ENCODE measurements at places on chromosomes 11 and 22.

- no peak for DNase-seq
These were observed 1329.3 kb downstream of the TBC1D22A start for GRCh38 chr22:48091656-48092223.

GRCh38 chr11:69378303-69379141, 84.6 kb downstream of the MYEOV start:
- no peak for DNase-seq

GRCh38 chr22:27218012-27218920, 560.9 kb downstream of the MIAT start:
- DNase-seq = no peak

GRCh38 chr11:126311401-126312291, 7.8 kb downstream of the DCPS start:
- DNase-seq = no peak

- no peak for DNase-seq
These were observed 110.0 kb downstream of the TP53I11 start for GRCh38 chr11:44840521-44841251.

DNA sequence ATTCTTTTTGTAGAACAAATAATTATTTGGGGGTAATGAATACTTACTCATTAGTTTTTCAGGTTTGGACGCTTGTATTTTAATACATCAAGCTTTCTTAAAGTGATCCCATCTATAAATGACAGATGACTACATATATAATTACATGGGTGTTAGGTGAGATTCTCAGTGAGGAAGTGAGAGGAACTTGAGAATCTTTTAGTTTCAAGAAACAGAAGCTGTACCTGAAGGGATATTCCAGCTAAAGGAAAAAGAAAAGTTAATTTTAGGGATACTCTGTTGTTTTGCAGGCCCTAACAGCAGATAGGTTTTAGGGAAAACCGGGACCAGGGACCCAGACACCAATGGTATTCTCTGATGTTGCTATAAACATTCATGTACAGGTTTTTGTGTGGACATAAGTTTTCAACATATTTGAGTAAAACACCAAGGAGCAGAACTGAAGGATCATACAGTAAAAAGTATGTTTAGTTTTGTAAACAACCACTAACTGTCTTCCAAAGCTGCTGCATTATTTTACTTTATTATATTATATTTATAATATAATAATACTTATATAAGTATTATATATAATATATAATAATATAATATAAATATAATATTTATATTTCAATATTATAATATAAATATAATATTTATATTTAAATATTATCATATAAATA, 24.1 kb upstream of the PHOX2A start:
- no peak for DNase-seq

DNA sequence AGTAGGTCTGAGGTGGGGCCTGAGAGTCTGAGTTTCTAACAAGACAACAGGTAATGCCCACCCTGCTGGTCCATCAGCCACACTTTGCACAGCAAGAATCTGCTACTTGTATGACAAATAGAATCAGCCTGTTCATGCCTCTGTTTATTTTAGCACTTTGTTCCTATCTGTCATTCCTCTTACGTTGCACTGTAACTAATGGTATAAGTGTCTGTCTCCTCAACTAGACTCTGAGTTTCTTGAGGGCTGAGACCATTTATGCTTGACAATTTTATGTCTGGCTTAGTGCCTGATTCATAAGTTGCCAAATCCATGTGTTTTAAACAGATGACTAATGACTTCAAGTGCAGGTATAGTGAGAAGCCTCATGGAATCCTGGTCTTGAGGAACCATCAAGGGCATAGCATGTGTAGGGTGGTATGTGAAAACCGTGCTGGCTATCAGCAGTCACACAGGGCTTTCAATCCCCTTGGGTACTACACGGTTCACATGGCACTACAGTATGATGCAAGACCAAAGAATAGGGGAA, 209.7 kb downstream of the C11orf91 start:
- DNase-seq = no peak

GRCh38 chr11:132115454-132115853, 745.0 kb downstream of the NTM start:
- DNase-seq = no peak

DNA sequence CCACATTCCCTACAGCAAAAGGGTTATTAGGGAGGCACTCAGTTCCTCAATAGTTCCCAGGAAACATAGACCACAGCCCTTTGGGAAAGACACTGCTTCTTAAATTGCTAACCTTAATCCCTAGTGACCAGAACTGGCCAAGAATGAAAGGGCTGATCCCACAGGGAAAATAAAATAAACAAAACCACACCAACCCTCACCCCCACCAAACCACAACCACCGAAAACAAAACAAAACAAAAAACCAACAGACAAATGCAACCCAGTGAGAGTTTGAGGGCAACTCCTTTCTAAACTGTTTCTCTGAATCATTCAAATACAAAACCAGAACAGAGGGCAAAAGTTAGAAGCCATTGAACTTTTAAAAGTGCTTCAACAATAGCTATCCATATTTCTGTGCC, 57.2 kb downstream of the NAV2 start:
- DNase-seq = no peak

GRCh38 chr11:12915093-12915492, 94.0 kb upstream of the RASSF10 start:
- no peak for DNase-seq

DNA sequence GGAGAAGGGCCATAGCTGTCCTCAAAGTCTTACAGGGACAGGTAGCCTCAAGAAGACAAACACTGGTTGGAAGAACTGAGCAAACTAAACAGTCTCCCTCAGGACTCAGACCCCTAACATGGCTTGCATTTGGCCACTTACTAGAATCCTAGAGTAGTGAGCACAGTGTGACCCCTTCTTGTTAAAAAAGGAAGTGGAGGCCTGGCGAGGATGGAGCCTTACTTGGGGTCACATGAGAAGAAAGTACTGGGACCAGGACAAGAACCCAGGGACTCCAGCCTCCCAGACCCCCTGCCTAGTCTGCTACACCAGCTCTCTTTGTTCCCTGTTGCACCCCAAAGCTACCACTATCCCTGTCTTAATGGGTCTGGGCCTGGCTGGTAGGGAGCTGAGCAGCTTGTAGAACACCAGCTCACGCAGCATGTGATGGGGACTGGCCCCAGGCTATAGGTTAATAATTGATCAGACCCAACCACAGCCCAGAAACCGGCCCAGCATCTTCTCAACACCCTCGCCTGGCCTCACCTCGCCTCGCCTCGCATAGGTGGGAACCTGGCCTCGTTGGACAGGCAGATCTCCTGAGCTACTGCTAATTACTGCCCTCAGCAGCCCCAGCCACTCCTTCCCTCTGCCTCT, 17.6 kb downstream of the DGAT2 start:
- DNase-seq = no peak

DNA sequence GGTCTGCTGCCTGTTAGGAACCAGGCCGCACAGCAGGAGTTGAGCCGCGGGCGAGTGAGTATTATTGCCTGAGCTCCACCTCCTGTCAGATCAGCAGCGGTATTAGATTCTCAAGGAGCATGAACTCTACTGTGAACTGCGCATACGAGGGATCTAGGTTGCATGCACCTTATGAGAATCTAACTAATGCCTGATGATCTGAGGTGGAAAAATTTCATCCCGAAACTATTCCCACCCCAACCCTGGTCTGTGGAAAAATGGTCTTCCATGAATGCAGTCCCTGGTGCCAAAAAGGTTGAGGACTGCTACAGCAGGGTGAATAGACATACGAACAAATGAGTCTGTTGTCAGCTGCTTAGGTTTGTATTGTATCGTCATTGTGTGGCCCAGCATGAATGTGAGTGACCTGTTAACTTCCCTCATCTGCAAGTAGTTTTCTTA, 29.8 kb downstream of the RNF141 start:
- no peak for DNase-seq

- no peak for DNase-seq
These were observed 21.3 kb downstream of the STX3 start for GRCh38 chr11:59776210-59777066.

GRCh38 chr22:35430897-35431322, 31.0 kb downstream of the MCM5 start:
- peak; percentile 74 for DNase-seq

GRCh38 chr22:19753090-19753842, 7.3 kb upstream of the TBX1 start:
- DNase-seq = no peak

DNA sequence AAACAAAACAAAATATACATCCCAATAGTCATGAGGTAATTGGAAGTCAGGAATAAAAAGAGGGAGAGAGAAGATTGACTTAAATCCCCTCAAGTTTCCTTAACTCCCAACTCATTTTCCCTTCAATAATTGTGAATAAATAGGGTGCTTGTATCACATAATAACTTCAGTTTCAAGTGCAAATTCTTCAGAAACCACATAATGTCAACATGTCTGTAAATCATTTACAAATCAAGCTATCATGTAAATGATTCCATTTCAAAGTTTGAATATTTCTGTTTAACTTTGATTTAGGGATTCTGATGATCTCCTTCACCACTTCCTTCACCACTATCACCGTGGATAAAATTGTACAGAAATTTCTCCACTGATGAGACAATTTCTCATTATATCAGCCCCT, 23.2 kb downstream of the CASP5 start:
- no peak for DNase-seq

DNA sequence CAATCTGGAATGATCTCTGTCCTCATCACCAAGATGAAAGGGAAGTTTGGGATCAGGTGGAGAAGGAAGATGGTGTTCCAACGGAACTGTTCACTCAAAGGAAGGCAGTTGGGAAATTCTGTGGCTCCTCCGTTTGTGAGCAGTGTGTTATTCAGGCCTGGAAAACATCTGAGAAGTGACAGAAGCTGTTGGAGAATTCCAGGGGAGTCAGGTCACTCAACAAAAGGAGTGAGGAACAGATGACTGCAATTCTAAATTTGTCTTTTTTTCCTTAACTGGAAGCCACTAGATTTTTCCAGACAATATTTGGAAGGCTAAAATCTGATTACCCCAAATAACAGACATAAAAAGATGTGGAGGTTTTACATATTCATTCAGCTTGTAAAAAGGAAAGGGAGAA, 107.8 kb downstream of the CD44 start:
- DNase-seq = peak; percentile 22
